Left lobe of liver (tissue), 2 donors: ENCODE measurements at places on chromosomes 6 and 20. TPM values are rescaled to one million over a fixed set of nuclear protein-coding genes. Genes with fewer than 3 reads are reported as not detected.

- DNase-seq, result no peak
Observed at GRCh38 chr6:35739645-35740524, 3.1 kb downstream of the ARMC12 start.

CCDC28A gene
- total RNA-seq, result 16.5 TPM

ASIP gene
- total RNA-seq, result 0.55 TPM

DNA sequence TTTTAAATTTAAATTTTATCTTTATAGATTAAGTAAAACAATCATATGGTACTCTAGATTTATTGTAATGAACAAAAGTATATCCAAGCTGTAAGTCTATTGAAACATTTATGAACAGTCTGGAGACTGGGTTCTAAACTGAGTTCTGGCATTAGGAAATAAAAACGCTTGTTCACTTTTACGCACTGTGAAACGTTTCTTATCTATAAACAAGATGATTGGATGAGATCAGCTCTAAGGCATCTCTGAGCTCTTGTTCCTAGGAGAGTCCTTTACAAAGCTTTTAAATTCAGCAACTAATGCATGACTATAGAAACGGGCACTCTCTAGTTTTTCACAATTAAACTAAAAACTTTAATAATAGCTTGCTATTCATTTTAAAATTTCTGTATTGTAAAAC is 6.8 kb downstream of the HUS1B start:
- DNase-seq, result no peak

EPPIN gene
- not detected for total RNA-seq
